ENCODE measurements at places on chromosomes 13 and 19. TPM values are rescaled to one million over a fixed set of nuclear protein-coding genes. Genes with fewer than 3 reads are reported as not detected.

DNA sequence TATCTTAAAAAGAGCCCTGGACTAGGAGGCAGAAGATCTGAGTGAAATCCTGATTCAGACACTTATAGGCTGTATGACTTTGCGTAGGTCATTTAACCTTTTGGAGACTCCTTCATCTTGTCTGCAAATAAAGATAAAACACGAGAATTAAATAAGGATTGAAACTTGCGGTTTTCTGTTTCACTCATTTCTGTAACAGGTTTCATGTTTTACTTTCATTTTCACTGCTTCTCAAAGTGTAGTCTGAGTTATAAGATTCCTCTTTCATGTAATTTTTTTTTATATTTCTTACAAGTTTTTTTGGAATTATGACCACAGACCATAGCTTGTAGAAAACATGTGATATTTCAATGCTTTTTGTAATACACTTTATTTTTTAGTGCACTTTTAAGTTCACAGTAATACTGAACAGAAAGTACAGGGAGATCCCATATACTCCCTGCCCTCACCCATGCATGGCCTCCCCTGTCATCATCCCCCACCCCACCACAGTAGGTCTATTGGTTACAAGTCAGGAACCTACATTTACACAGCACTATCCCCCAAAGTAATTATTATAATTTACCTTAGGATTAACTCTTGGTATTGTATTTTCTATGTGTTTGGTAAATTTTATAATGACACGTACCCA lies 174.6 kb downstream of the ITGBL1 start:
- no peak for DNase-seq

Gene IGSF23
- not detected for total RNA-seq

DNA sequence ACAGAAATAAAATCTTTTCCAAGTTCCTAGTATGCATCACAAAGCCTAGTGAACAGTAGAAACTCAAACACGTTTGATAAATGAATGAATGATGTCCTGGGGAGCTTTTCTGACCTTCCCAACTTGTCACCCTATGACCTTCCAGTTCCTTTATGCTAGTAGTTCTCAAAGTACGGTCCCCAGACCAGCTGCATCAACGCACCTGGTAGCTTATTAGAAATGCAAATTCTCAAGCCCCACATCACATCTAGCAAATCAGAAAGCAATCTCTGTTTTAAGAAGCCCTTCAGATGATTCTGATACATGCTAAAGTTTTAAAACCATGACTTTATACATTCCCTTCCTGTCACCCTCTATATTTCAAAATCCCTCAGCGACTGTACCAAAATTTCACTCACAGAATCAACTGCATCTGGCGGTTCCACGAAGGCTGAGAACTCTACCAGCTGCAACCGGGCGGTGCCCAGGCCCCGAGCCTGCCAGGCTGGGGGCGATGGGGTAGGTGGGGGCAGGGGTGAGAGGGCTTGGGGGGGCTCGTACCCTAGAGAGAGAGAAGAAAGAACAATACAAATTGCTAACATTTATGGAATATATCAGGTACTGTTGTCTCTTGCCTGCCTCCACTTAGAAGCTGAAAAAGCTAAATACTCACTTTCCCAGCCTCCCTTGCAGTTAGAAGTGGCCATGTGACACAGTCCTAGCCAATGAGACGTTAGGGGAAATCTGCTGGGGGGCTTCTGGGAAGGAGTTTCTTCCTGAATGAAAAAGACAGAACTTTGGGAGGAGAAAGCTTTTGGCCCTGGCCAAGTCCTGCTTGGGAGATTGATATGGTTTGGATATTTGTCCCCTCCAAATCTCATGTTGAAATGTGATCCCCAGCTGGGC lies 13.3 kb downstream of the CD37 start:
- no peak for DNase-seq

Gene VWA8
- total RNA-seq: 11.1 TPM

Gene OR4F17
- not detected for total RNA-seq

DNA sequence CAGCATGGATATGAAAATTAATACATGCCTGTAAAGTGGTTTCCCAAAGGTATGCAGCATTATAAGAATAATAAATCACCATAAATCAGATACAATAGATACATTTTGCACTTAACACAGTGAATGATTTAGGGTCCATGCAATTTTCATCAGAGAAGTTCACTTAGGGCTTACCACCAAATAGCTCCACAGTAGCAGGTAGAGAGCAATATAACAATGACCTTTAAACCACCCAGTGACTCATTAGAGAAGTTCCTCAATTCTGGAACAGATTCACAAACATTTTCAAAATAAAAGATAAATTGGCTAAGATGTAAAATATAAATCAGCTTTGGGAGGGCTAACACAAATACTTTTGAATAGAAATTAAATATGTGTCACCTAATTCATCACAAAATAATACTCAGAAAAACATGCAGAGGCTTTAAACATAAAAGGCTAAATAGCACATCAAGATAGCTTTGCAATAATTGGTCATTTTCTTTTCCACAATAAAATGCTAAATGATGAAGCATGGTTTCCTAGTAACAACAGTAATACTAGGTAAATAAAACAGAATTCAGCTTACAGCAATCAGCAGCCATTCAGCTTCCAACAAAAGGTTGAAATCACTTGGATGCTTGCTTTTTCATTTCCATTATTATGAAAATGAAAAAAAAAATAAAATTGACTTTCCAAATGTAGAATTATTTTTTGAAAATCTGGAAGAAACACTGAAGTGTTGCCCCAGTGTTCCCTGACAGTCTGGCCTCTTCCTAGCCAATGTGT lies 84.3 kb upstream of the NBEA start:
- DNase-seq: no peak

- no peak for DNase-seq
Observed at GRCh38 chr13:107447591-107447990, 767.7 kb downstream of the LIG4 start.

Gene GPATCH1
- total RNA-seq: 7.1 TPM

- DNase-seq: no peak
Observed at GRCh38 chr19:3547301-3547731, 8.3 kb downstream of the TEKTIP1 start.

Gene TMEM205
- total RNA-seq: 35.4 TPM

- DNase-seq: no peak
Observed at GRCh38 chr13:69755101-69755500, 352.5 kb upstream of the ATXN8OS start.

- DNase-seq: no peak
Observed at GRCh38 chr19:17848595-17849292, 962 bp upstream of the JAK3 start.

DNA sequence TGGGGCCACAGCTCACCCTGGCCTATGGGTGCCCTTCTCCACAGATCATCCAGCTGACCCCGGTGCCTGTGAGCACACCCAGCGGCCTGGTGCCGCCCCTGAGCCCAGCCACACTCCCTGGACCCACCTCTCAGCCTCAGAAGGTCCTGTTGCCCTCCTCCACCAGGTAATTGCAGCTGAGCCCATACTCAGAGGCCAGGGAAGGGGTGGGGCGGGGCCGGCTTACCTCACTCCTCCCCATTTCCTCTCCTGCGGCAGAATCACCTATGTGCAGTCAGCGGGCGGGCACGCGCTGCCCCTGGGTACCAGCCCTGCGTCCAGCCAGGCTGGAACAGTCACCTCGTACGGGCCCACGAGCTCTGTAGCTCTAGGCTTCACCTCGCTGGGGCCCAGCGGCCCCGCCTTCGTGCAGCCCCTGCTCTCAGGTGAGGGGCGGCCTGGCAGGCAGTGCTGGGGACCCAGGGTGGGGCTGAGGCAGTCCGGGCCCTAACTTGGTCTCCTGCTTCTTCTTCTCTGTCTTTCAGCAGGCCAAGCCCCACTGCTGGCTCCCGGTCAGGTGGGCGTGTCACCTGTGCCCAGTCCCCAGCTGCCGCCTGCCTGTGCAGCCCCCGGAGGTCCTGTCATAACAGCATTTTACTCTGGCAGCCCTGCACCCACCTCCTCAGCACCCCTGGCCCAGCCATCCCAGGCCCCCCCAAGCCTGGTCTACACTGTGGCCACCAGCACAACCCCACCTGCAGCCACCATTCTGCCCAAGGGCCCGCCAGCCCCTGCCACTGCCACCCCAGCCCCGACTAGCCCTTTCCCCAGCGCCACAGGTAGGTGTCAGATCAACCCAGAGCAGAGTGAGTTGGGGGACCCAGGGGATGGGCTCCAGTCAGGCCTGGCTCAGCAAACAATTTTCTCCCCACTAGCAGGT lies 9.6 kb upstream of the PRR19 start:
- no peak for DNase-seq

Gene OR7D2
- total RNA-seq: 0.33 TPM

Gene IL17D
- total RNA-seq: 12.3 TPM

- no peak for DNase-seq
Observed at GRCh38 chr13:39938596-39938995, 283.1 kb downstream of the COG6 start.

- no peak for DNase-seq
Observed at GRCh38 chr19:11268783-11269267, 6.5 kb upstream of the DOCK6 start.

GRCh38 chr19:532561-533363 lies 1.2 kb downstream of the CDC34 start:
- DNase-seq: peak; percentile 90

- no peak for DNase-seq
Observed at GRCh38 chr19:54804101-54804500, 691 bp downstream of the KIR2DL4 start.

DNA sequence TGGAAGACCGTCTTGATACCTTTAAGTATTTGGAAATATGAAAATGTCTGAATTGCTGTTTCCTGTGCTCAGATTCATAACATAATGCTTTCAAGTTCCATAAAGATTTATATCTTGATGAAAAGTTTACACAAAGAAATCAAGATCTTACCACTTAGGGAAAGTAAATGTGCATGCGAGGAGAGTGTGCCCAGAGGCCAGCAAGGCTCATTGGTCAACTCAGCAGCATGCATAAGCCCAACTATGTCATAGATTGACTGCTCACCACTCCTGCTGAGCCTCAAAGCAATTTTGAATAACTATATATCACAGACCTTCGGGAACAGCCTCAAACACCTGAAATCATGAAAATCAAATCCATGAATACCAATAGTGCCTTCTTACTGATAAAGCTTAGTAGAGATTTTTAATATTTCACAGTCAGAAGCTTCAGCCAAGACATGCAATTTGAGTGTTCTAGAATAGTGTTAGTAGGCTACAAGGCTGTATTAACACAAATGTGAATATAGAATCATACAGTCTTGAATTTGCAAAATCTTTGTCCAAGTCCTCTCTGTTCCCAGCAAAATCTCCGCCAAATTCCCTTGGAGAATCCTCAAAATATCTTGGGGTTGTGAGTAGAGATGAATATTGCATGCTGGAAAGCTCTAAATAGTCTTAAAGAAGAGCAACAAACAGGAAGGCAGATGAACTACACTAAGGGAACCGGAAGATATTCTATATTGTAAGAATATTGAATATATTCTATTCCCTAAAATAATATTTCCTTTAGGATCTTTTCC lies 124.1 kb downstream of the DCLK1 start:
- no peak for DNase-seq

GRCh38 chr13:50589651-50590054 lies 253.8 kb downstream of the DLEU7 start:
- no peak for DNase-seq

Measured in chondrocyte (in vitro differentiated cells).